ENCODE measurements at places on chromosomes 1 and 21. TPM values are rescaled to one million over a fixed set of nuclear protein-coding genes. Genes with fewer than 3 reads are reported as not detected.

GRCh38 chr1:91736715-91737615, 149.0 kb downstream of the TGFBR3 start:
- peak; percentile 87 for DNase-seq

- DNase-seq: no peak
These were observed 7.7 kb upstream of the TTLL7 start for GRCh38 chr1:84006591-84006990.

DNA sequence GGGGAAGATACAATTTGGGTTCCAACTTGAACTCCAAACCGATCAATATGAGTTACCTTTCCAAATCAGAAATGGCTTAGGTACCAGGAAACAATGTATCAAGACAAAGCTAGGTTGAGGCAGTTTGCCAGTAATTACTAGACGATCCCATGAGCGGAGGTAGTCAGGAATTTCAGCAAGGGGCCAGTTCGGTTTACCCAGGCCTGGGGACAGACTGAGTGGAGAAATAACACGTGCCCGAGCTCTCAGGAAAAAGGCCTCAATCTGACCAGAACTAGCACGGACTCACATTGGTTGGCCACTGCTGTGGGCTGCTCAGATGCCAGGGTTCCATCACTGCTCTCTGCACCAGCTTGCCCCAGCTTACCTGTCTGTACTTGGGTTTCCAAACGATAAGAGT, 15.3 kb downstream of the CLSTN1 start:
- no peak for DNase-seq

DNA sequence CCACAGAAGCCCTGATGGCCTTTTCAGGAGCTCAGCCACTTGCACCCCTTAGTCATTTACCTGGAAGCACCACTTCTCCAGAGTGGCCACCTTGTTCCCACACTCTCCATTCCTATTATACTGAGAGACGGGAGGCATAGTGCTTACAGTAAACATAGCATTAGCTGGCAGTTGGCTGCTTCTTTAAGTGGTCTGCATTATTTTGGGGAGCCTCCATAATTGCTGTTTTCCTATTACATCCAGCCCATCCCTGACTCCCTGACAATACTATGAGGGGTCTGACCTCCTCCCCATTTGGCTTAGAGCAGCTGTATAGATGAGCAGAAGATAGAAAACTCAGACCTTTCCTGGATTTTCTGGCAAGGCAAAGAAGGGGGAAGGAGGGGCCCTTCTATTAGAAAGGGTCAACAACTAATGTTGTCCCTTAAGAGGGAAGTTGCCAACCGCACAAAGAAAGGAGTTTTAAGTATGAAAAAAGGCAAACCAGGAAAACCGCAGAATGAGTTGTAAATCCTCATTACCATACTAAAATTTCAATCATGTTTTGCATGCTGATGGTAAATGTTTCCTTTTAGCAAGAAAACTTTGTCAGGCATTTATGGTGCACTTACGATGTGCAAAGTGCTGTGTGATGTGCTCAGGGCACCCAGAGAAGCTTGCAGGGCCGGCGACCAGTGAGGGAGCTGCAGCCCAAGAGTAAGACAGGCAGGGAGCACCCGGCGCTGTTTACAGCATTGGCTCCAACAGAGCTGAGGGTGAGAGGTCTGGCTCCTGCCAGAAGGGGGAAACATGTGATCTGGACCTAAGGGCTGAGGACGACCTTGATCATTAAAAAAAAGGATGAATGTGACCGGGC, 167.3 kb downstream of the ZZZ3 start:
- peak; percentile 31 for DNase-seq

DNA sequence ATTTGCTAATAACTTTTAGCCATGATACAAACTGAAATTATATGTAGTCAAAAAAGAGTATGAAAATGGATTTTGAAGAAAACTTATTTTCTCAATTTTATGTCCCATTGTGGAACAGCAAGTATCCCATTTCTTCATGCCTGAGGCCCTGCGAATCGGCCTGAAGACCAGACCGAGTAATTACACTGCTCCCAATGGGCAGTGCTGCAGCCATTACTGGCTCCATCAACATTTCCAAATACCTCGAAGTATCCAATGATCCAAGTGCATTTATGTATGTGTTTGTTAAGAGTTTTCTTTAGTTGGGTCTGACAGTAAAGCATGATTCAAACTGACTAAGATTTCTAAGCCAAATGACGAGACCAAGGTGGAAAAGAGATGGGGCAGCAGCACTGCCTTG, 44.4 kb downstream of the HSF2BP start:
- DNase-seq: no peak

Gene KCNE2
- not detected for total RNA-seq

Gene OR10Z1
- total RNA-seq: not detected

Gene DCST1
- not detected for total RNA-seq

Gene TCHHL1
- total RNA-seq: not detected

Gene LRRC8D
- 44.6 TPM for total RNA-seq

DNA sequence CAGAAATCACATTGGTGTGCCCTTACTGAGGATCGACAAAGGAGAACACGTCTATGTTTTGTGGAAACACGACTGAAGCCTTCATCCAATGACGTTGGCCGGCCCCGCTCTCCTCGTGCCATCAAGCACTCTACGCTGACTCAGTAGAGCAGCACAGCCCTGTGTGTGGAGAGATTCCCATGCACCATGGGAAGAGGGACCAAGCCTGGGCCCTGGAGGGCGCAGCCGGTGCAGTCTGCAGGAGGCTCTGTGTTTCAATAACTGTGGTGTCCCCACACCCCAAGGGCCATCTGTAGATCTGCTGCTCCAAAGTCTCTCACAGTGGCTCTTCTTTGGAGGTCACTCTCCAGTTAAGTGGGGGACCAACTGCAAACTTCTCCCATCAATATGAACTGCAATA, 97.4 kb downstream of the KCNJ15 start:
- no peak for DNase-seq

- DNase-seq: no peak
These were observed 711.2 kb downstream of the MRPL39 start for GRCh38 chr21:24895885-24896734.
